ENCODE measurements at places on chromosomes 5 and 9.

DNA sequence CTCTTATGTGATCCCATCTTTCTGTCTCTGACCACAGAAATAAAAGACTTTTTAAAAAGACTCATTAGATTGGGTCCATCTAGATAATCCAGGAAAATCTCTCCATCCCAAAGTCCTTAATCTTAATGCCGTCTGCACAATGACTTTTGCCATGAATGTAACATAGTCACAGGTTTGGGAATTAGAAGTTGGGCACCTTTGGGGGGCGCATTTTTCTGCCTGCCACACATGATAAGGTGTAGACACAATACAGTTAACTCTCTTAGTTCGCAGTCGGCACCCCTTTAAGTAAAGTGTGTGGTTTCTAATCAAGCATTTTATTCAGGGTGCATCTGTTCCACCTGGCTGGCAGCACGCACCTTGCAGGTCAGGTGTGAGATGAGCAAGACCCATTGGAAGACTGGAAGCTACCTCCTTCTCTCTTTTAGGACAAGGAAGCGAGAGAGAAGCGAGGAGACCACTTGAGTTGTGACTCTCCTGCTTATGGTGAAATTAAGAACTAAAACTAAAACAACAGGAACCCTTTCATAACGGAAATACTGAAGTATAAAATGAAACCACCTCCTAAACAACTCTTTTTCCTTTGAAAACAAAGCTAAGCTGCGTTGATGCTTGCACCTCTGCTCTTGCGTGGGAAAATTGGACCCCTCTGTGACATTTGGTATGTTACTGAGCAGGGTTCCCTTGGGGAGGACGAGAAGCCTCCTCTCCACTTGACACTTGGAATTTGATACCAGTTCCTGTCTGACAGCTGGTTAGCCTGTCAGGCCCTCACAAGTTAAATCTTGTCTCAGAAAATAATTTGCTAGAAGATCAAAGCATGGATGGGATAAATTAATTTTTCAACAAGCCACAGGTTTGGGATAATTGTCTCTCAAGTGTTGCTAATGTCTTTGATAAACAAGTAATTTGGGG lies 304.6 kb upstream of the DMRT1 start:
- H3K4me3 ChIP-seq, result no peak overlapping the region
- peaks cover 59% of the 10 kb centered on the region for H3K27me3 ChIP-seq
- no peak for DNase-seq
- H3K36me3 ChIP-seq, result no peaks in the 10 kb centered on the region

- H3K27me3 ChIP-seq, result no peaks in the 10 kb centered on the region
- no peak overlapping the region for H3K4me3 ChIP-seq
- no peaks in the 10 kb centered on the region for H3K4me1 ChIP-seq
- H3K36me3 ChIP-seq, result no peaks in the 10 kb centered on the region
- H3K27ac ChIP-seq, result no peak overlapping the region
- no peak for DNase-seq
Observed at GRCh38 chr5:73008831-73009230, 53.0 kb downstream of the FCHO2 start.

DNA sequence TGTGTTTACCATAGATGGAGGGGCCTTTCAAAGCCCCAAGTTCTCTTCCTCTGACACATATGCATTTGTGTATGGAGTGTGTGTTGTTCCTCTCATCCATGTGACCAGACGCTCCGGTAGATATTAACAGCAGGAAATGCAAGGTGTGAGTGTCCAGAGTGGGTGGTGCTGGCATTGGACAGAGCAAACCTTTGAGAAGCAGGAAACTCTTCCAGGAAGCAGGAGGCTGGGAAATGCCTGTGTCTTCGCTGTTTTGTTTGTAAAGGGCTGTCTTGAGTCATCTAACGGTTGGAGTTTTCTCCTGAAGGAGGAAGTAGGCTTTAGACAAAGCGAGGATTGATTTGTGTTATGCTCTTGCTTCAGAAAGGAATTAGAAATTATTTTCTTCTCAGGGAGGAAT lies 370.9 kb downstream of the PLK2 start:
- no peak overlapping the region for H3K27ac ChIP-seq
- H3K4me3 ChIP-seq, result no peak overlapping the region
- H3K36me3 ChIP-seq, result peaks cover 2% of the 10 kb centered on the region

DNA sequence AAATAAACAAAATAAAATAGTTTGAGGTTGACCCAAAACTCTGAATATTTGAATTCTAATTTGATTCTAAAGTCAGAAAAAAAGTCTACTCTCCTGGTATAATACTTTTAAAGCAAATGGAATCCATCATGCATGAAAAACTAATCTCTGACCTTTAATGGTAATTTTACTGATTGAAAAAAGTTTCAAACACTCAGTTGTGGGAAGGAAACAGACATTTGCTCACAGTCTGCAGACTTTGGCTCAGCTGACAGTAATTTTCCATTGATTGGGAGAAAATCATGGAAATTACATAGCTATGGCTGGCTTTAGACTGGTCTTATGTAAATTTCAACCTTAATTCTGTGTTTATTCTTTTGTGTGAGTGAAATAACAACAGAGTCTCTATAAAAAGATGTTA lies 574.3 kb downstream of the PDE4D start:
- H3K36me3 ChIP-seq, result no peaks in the 10 kb centered on the region
- H3K4me3 ChIP-seq, result no peak overlapping the region

DNA sequence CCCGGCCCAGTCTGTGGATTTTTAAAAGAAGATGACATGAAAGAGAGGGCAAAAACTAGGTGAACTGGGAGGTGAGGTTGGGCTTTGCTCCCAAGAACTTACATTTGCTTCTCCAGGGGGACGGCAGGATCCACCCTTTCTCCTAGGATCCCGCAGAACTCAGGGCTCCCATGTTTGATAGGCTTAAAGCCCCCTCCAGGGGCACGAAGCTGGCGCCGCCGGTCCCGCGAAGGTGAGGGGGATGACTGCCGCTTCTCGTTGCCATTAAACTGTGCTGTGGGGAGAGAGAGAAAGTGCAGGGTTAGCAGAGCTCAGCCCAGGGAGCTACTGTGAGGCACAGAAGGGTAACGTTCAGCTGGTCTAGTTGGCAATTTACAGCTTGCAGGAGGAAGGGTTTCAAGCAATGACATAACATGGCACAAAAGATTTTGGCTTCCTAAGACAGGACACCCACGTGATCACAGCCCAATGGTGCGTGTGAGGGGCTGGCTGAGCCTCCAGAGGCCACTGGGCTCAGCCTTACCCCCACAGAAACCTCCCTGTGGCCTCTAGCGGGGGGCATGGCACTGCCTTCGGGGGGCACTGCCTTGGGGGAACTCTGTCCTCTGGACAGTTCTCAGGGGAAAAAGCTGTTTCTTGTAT lies 52.0 kb upstream of the SLC25A51 start:
- no peaks in the 10 kb centered on the region for H3K36me3 ChIP-seq
- no peak overlapping the region for H3K27ac ChIP-seq
- no peaks in the 10 kb centered on the region for H3K27me3 ChIP-seq
- DNase-seq, result no peak
- H3K4me3 ChIP-seq, result no peak overlapping the region
- peaks cover 17% of the 10 kb centered on the region for H3K4me1 ChIP-seq

DNA sequence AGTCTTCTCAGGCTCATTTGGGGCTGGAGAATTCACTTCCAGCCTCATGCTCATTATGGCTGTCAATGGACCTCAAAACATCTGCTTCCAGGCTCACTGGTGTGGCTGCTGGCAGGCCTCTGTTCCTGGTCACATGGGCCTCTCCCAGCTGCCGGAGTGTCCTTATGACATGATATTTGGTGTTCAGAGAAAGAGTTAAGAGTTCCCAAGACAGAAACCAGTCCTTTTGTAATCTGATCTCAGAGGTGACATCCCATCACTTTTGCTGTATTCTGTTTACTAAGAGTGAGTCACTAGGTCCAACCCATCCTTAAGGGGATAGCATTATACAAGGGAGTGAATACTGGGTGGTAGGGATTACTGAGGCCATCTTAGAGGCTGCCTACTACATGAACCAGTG lies 104.6 kb downstream of the CACNA1B start:
- no peaks in the 10 kb centered on the region for H3K4me1 ChIP-seq
- peaks cover 54% of the 10 kb centered on the region for H3K27me3 ChIP-seq
- H3K36me3 ChIP-seq, result peaks cover 2% of the 10 kb centered on the region
- H3K27ac ChIP-seq, result no peak overlapping the region
- DNase-seq, result no peak

DNA sequence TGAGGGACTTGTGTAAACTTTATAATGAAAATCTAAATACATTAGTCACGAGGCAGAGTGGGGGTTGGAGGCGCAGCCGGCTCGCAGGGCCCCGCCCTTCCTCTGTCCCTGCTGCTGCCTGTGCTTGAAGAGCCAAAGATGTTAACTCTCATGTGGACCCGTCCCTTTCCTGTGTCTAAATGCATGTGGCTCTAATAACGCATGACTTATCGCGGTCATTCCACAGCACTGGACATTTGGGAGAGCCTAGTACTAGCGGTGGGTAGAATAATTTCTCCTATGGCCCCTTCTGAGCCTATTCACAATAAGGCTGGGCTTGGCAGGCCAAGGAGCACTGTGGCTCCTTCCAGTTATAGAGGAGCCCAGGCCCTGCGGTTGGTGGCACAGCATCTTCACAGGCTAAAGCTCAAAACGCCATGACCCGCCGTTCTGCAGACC lies 82.3 kb upstream of the SIMC1 start:
- no peaks in the 10 kb centered on the region for H3K36me3 ChIP-seq
- peaks cover 86% of the 10 kb centered on the region for H3K27me3 ChIP-seq
- H3K27ac ChIP-seq, result no peak overlapping the region
- H3K4me3 ChIP-seq, result no peak overlapping the region
- H3K4me1 ChIP-seq, result no peaks in the 10 kb centered on the region
- no peak for DNase-seq

- peak overlapping the region; percentile 19 for H3K4me3 ChIP-seq
- H3K36me3 ChIP-seq, result peaks cover 2% of the 10 kb centered on the region
- DNase-seq, result no peak
- no peak overlapping the region for H3K27ac ChIP-seq
Observed at GRCh38 chr9:87148331-87149104, 201.2 kb upstream of the GAS1 start.

- H3K36me3 ChIP-seq, result no peaks in the 10 kb centered on the region
- no peaks in the 10 kb centered on the region for H3K4me1 ChIP-seq
- no peak for DNase-seq
- H3K27me3 ChIP-seq, result peaks cover 57% of the 10 kb centered on the region
Observed at GRCh38 chr9:91915524-91916263, 34.3 kb downstream of the ROR2 start.

All from central memory CD8-positive, alpha-beta T cell (primary cell).